GM12892 (cell line): ENCODE measurements at places on chromosomes 6 and 20.

- DNase-seq, result no peak
Measured at GRCh38 chr6:125008957-125009356, 46.7 kb downstream of the RNF217 start.

DNA sequence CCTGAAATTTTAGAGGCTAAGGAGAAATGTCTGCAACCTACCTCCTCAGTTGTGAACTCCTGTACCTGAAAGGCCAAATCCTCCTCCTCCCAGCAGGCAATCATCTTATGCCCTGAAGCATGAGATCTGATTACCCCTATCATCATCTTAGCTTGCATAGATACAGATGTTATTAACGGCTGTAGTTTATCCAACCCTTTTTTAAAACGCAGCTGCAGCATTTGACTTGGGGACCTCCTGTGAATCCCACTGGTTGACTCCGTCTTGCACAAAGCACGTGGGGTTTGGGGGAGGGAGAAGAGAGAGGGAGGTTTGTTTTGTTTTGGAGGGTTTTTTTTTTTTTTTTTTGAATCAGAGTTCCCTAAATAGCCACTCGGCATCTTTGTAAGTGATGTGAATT lies 5.8 kb upstream of the NR2E1 start:
- no peak for DNase-seq

DNA sequence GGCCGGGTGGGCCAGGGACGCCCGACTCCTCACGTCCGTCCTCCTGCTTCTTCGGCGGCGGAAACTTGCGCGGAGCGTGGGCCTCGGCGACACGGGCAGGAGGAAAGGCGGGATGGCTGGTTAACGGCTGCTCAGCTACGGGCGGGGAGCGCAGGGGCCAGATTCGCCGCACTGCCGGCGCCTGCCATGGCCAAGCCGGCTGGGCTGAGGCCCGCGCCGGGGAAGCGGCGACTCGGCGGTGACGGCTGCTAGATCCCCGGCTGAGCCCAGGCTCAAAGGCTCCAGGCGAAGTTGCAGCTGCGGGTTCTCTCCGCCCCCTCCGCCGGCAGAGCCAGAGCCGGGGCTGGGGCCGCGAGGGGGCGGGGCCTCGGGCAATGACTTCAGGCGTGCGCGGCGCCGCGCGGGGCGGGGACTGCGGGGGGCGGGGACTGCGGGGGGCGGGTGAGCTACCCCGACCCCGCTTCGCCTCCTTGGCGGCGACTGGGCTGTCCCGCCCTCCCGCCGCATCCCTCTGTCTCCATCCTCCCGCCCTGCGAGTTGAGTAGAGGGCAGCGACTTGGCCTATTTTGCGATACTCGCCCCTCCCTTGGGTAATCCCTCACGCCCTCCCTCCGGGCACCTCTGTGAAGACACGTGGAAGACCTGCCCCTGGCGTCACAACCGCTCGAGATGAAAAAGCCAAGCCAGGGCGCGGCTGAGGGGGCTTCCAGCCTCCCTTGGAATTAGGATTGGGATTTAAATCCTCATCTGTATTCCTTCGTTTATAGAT lies at the start of gene CEP85L:
TSS of gene CEP85L (minus strand) at position 310 of the 769 bp plus-strand sequence. CDS start 322 bp downstream, outside the sequence.
- peak; percentile 84 for DNase-seq

DNA sequence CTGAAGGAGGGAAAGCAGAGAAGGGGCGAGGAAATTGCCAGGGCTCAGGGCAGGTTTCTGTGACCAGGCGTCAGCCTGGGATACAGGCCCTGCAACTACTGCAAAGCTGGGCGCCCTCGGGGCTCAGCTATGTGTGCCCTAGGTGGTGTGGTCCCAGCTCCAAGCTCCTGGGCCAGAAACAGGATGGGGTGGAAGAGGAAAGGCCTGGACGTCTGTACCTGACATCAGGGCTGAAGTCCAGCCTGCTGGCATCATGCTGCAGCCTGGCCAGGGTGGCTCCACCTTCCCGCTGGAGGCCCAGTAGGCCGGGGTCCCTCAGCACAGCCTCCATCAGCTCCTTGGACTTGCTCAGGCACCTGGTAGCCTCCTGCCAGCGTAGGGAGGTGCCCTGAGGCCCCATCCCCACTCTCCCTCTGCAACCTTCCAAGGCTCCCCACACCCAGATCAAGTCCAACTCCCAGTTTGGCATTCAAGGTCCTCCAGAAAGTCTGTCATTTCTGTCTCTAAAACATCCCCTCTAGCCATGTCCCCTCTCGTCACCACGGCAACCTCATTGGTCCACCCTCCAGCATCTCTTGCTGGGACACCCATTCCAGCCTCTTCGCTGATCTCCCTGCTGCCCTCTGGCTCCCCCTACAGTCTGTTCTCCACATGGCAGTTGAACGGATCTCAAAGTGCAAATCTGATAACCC lies 38.2 kb downstream of the KIAA1755 start:
- DNase-seq, result peak; percentile 61

DNA sequence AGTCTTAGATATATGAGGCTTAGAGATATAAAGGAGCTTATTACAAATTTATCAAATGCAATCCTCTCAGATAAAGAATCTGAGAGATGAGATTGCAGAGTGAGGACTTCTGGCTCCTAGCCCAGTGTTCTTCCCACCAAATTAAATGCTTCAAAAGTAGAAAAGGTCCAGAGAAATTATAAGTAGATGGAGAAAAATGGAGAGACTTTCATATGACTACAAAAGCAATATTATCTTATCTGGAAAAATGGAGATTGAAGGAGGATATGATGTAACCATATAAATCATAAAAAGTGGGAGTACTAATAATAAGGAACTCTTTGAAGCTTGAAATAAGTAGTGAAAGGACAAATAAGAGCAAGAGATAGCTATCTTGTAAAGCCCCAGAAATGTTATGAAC lies 2.8 kb downstream of the KCTD20 start:
- no peak for DNase-seq

DNA sequence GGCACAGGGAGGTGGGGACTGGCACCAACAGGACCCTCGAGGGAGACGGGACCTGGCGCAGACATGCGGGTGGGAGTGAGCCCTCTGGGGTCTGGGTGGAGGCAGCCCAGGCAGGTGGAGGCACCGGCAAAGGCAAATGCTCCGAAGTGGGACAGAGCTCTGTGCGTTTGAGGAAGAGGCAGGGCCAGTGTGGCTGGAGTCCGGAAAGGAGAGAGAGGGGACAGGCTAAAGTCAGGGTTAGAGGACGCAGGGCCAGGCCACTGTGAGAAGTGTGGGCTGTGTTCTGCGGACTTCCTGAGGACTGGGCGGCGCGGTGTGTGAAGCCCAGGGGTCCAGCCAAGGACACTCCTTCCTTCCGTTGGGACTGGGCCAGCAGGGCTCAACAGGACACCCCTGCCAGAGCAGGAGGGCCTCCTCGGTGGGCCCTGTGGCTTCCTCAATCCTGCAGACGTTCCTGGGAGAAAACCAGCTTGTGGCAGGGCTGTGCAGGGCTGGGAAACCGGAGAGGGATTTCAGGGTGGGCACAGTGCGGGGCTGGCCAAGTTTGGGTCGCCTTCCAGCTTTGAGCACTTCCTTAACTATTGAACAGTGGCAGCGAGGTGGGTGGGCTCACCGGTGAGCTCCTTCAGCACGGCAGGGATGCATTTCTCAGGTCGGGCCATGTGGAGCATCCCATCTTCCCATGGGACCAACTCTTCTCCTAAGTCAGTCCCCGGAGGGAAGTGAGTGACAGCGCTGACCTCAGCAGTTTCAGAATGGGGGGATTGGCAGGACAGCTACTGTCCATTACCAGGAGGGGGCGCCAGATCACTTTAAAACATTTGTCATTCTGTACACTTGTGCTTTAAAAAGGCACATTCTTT lies 22.5 kb downstream of the MOCS3 start:
- DNase-seq, result peak; percentile 60

DNA sequence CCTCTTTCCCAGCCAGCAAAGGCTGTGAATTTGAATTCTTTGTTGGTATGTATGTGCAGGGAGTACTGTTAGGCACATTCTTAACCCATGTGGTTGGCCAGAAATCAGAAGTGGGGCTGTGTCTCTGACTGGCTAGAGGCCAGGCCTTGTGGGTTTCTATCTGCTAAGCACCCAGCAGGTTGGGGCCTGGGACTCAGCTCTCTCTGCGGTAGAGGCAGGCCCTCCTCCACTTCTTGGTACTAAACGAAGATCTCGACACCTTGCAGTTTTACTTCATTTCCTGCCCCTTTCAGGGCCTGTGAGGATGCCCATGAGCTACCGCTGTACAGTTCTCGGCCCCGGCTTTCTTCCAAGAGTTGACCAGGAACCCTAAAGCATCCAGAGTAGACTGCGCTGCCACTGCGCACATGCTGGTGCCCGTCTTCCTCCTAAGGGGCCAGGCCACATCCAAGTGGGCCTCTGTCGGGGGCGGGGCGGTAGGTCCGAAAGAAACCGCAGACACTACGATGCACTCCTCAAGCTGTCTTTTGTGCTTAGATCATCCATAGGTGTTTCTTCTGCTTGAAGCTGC lies 51.1 kb downstream of the TCP11 start:
- no peak for DNase-seq

GRCh38 chr6:4506223-4506622 lies 270.0 kb upstream of the CDYL start:
- DNase-seq, result no peak

DNA sequence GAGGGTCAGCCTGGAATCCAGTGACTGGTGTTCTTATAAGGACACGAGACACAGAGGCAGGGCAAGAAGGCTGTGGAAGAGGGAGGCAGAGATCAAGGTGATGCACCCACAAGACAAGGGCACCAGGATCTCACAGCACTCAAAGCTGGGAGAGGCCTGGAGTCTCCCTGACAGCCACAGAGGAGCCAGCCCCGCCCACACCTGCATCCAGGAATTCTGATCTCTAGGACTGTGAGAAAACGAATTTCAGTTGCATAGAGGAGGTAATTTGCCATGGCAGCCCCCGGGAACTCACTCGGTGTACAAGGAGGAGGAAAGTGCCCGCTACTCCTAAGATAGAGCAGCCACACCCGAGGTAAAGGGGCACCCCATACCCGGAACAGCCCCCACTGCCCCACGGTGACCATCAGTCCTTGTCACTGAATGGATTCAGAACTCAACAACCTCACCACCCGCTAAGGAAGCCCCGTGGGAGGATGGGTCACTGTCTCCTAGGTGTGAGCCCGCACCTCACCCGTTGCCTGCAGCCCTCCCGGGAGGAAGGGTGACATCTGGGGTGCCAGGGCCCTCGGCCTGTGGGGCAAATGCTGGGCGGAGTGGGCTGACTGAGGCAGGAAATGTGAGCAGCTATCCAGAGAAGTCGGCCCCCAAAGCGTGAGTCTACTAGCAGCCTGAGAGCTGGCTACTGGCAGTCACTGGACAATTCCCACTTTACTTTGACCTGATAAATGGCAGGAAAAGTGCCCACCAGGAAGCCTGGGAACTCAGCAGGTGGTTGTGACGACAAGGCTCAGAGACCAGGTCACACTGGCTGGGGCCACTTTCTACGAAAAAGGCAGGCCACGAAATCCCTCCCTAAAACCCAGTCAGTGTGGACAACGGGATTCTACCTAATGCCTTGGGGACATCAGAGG lies 22.4 kb downstream of the DLL1 start:
- DNase-seq, result no peak

DNA sequence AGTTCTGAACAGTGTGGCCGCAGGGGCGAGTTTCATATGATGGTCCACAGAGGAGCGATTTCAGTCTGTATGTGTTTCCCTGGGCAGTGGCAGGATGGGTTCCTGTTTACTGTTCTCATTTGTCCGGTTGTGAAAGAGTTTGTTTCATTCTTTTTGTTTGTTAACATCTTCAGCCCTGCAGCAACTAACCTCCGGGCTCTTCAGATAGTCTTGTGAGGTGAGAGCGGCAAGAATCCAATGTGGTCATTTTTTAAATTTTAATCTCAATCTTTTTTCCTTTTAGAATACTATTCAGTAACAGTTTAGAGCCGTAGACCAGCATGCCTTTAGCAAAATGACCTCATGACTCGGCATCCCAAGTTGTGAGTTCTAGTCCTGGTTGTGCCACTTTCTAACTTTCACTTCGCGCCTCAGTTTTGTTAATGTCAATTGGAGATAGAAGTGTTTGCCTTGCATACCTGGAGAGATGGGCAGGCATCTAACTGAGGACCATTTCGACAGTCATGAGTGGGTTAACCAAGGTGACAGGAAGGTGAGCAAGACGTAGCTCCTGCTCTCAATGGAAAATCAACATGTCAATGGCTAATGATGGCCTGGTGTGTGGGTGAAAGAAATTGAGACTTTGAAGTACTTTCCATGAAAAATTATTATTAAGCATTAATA lies 38.5 kb upstream of the PXDC1 start:
- no peak for DNase-seq

DNA sequence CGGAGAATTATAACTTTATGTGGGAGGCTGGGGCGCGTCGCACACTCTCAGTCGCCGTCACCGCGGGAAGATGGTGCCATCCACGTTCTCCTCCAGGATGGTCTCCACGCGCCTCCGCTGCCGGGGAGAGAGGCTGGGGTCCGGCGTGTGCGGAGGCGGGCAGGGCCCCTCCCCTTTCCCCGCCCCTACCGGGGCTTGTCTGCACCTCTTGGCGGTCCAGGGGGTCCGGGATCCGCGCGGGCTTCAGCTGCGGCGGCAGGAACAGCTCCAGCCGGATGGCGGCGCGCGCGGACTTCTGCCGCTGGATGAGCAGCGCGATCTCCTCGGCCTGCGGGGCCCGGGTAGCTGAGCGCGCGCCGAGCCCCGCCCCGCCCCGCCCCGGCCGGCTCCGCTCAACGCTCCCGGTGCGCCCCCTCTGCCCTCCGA lies 807 bp downstream of the LKAAEAR1 start:
- no peak for DNase-seq

GRCh38 chr6:116439522-116440051 lies 21.6 kb upstream of the CALHM6 start:
- DNase-seq, result no peak

- no peak for DNase-seq
Measured at GRCh38 chr6:42530751-42531150, 33.1 kb upstream of the UBR2 start.

- no peak for DNase-seq
Measured at GRCh38 chr6:140671926-140672325, 1297.5 kb upstream of the CITED2 start.

- no peak for DNase-seq
Measured at GRCh38 chr20:39289316-39289715, 327.2 kb downstream of the DHX35 start.

DNA sequence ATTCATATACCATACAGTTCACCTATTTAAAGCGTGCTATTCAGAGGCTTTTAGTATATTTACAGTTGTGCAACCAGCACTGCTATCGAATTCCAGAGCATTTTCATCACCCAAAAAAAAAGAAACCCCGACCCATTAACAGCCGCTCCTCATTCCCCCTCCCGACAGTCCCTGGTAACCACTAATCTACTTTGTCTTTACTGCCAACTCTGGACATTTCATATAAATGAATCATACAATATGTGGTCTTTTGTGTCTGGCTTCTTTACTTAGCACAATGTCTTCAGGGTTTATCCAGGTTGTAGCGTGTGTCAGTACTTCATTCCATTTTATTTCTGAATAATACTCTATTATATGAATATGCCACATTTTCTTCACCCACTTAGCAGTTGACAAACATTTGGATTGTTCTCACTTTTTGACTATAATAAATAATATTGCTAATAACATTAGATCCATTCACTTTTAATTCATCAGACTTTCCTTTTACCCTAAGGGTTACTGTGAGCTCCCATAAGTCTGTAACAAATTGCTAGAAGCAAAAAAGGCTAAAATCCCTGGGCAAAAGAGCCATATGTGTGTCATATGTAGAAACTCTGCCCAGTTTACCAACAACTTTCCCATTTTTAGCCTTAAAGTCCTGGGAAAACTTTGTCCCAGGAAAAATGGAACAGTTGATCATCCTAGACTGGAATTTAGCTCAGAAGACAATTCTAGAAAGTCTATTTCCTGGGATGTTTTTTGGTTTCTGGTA lies 23.2 kb upstream of the ROS1 start:
- DNase-seq, result no peak

- no peak for DNase-seq
Measured at GRCh38 chr6:98636941-98637340, 197.4 kb upstream of the POU3F2 start.

- no peak for DNase-seq
Measured at GRCh38 chr20:44900231-44900854, 9.5 kb upstream of the PABPC1L start.
